Activated naive CD8-positive, alpha-beta T cell treated with anti-CD3 and anti-CD28 coated beads, Interleukin-2, amount 50 U/mL, for 24 hours (primary cell): ENCODE measurements at places on chromosomes 16 and 17.

- DNase-seq = no peak
Observed at GRCh38 chr16:1941162-1942046, 1.6 kb downstream of the MSRB1 start.

DNA sequence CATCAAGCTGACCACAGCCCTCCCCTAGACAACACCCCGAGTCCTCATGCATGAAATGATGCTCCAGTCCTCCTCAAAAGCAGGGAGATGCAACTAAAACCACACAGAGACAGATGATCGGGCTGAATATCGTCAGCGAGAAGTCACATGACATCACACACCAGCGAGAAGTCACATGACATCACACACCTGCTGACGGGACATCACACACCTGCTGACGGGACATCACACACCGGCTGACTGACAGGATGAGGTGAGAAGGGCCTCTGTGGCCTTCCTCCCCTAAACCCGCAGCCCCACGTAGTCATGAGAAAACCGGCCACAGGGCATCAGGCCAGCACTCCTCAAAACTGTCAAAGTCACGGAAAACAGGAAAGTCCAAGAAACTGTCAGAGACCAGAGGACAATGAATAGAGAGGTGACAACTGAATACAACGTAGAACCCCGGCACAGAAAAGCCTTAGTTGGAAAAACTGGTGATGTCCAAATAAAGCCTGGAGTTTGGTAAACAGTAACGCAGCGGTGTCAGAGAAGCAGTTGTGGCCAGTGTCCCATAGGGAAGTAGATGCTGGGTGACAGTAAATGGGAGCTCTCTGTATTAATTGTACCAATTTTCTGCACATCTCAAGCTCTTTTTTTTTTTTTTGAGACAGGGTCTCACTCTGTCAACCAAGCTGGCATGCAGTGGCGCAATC, 14.3 kb downstream of the LITAF start:
- peak; percentile 37 for DNase-seq

GRCh38 chr17:48624544-48625494, 1.3 kb downstream of the HOXB9 start:
- no peak for DNase-seq

- no peak for DNase-seq
Observed at GRCh38 chr17:39219647-39220154, 6.0 kb downstream of the STAC2 start.

DNA sequence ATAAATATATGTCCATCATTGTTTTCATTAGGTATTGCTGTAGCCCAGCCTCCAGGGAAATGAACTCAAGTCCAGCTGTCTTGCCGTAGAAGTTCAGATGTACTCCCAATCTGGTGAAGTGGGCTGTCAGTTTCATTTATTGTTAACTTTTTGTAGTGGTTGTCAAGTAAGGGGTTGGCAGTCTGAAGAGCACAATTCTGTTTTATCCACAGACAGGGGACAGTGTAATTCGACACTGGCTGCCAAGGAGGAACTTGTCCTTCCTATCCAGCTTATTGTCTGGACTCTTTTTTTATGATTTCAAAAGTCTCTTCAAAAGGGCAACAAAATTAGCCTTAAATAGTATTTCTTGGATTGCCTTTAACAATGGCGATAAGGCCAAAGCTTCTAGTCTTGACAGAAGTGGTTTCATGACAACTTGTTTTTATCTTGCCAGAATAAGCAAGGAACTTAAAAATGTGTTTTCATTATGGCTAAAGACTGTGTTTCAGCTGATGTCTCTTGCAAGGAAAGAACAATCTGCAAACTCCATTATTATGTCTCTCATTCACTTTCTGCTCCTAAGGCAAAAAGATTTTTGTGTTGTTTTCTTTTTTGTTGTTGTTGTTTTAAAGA, 73.9 kb upstream of the TANC2 start:
- DNase-seq = no peak

- DNase-seq = no peak
Observed at GRCh38 chr16:24829153-24829552, 16.6 kb upstream of the SLC5A11 start.

- DNase-seq = peak; percentile 64
Observed at GRCh38 chr17:31877911-31878702, 19.1 kb upstream of the COPRS start.

DNA sequence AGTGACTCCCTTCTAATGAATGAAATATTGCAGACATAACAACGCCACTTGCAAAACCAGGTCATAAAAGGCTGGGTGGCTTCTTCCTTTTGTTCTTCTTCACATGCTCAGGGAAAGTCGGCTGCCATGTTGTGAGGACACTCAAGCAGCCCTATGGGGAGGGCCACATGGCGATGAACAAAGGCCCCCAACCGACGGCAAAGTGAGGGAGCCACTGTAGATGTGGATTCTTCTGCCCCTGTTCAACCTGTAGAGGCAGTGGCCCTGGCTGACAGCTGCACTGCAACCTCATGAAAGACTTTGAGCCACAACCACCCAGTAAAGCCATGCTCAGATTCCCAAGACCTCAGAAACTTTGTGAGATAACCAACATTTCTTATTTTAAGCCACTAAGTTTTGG, 203.5 kb upstream of the TNRC6C start:
- DNase-seq = no peak

GRCh38 chr17:83062011-83062817, 17.2 kb upstream of the METRNL start:
- peak; percentile 1 for DNase-seq

- no peak for DNase-seq
Observed at GRCh38 chr16:22948058-22948602, 134.2 kb downstream of the HS3ST2 start.

DNA sequence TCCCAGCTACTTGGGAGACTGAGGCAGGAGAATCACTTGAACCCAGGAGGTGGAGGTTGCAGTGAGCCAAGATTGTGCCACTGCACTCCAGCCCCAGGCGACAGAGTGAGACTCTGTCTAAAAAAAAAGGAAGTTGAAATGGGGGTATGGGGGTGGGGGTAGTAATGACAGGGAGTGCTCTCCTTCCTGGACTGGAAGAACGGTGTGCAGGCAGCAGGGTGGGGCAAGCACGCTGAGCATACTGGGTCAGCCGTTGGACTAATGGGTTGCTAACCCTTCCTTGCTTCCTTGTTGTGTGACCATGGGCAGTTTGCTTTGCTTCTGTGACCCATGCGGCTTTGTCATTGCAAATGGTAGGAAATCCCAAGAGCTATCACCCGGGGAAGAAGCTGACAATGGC, 16.5 kb downstream of the KATNIP start:
- DNase-seq = no peak

- no peak for DNase-seq
Observed at GRCh38 chr17:75069783-75070182, 18.0 kb upstream of the SLC16A5 start.

GRCh38 chr16:11393861-11394592, 48.8 kb downstream of the RMI2 start:
- DNase-seq = no peak

- peak; percentile 86 for DNase-seq
Observed at GRCh38 chr16:23678430-23679273, at the start of gene PLK1. Gene PLK1, plus strand, starts transcription at chr16:23678889. Its CDS starts 44 bp downstream, at chr16:23678933.

GRCh38 chr17:41551365-41551764, 20.5 kb downstream of the KRT9 start:
- DNase-seq = no peak

DNA sequence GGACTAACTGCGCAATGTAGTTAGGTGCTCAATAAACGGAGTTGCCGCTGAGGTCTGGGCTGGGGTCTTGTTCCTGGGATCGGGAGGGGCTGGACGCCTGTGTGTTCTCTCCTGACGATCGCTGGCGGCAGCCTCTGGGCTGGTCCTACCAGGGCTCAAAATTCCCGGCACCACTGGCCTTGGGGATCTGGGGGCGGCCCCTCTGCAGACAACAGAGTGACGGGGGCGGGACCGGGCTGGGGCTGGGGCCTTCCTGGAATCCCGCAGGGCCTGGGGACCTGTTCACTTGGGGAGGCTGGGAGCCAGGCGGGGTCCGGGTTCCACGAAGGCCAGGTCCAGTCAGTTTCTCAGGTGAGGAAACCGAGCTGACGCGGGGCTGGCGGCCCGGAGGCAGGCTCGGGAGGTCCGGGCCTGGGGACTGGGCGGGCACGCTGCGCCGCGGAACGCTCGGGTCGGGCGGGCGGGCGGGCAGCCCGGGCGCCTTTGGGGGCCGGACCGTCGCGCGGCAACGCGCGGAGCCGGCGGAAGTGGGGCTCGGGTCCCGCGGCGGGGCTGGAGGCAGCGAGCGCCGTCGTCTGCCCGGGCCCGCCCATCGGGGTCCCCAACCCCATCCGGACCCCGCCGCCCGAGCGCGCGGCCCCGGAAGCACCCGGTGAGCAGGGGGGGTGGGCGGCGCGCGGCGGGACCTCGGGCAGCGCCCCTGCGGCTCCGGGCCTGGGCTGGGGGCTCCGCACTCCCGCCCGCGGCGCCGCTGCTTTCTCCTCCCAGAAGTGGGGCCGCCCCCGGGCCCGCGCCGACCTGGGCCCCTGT, at the start of gene PIGQ:
TSS of gene PIGQ (plus strand) at position 524 of the 810 bp plus-strand sequence. CDS start 4,107 bp downstream, outside the sequence.
- DNase-seq = peak; percentile 74

DNA sequence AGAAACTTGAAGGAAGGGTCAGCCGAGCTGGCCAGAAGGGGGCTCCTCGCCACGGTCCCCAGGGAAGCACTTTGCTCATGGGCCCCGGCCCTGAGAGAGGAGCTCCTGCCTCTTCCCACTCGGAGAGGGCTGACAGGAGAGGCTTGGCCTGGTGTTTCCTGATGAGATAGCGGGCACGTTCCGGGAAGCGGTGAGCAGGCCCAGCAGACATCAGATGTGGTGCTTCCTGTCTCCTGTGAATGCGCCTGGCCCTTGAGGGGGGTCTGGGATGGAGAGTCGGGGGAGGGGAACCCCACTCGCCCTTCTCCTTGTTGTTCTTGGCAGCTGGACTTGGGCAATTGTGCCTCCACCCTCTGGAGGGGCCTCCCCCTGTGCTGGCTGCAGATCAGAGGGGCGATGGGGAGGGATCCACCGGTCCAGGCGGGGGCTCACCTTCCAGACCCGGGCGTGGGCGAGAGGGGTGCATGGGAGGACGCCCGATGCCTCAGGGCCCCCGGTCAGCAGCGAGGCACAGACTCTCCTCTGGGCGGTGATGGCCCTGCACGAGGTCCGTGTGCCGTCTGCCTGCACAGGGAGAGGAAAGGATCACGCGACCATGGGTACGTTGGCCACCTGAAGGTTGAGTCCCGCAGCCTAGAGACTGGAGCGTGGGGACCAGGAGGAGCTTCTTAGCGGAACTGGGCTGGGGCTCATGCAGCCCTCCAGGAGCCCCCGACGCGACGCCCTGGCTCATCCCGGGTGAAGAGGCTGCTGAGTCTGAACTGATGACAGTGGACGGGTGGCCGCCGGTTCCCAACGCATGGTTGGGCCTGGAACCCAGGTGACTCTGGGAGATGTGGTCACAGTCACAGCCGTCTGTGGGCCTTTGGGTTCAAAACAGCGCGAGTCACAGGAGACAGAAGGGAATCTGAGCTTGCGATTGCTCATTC, 25.4 kb downstream of the METRNL start:
- no peak for DNase-seq

DNA sequence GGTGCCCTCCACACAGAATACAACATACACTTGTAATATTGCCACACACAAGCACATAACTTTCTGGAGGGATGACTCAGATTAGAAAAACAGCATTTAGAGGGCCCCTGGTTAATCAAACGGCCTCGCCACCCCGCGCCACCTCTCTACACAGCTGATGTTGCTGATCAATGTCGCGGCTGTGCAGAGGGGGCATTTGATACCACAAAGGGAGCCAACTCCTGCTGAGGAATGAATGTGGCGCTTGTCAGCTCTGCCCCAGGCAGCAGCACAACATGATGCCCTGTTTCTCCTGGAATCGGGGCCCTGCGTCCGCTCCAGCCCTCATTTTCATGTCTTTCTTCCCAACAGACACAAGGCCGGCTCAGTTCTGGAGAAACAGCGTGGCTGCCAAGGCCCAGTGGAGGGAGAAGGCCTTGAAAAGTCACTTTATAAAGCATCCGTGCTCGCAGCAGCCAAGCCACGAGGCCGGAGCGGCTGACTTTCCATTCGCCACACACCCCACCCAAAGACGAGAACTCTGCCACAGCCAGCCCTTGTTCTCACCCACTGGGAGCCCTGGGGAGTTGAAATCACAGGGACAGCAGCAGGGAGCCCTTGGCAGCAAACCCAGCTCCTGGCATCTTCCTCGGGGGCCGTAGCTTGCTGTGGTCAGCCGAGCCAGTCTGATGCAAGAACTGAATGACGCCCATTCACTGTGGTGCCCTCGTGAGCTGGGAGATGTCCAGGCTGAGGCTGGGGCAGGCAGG, 65.6 kb downstream of the XYLT1 start:
- no peak for DNase-seq

GRCh38 chr17:82383411-82383810, 11.8 kb downstream of the UTS2R start:
- no peak for DNase-seq

- DNase-seq = no peak
Observed at GRCh38 chr16:88472069-88472468, 19.0 kb downstream of the ZFPM1 start.

DNA sequence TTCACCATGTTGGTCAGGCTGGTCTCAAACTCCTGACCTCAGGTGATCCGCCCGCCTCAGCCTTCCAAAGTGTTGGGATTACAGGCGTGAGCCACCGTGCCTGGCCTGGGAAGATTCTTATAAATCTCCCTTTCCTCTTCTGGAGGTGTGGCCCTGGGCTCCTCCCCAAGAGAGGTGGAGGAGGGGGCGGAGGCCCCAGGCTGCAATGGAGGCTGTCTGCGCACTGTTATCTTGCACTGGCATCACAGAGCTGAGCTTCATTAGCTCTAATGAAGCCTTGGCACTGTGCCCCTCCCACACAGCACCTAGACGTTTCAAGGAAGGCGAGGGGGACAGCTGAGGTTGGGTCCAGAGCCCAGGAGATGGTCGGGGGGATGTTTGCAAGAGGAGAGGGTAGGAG, 7.5 kb downstream of the ARHGAP23 start:
- no peak for DNase-seq

DNA sequence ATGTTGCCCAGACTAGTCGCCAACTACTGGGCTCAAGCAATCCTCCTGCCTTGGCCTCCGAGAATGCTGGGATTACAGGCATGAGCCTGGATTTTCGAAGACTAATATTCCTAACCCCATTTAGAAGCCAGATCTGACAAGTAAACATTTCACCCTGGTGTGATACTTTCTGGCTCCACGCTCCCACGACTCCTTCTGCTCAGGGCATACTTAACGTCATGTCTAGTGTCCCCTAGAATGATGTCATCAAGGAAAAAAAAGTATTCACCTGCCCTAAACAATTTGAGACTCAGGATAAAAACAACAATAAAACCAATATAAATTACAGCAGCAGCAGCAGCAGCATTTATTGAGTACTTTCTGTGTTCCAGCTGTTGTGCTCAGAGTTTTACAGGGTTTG, 13.2 kb downstream of the ITGB3 start:
- no peak for DNase-seq
